Cerebellar nuclear complex (tissue), 1 donor: ENCODE measurements at places on chromosomes 3 and 15.

GRCh38 chr15:71219645-71220044 lies 104.4 kb downstream of the THSD4 start:
- no peak for DNase-seq

DNA sequence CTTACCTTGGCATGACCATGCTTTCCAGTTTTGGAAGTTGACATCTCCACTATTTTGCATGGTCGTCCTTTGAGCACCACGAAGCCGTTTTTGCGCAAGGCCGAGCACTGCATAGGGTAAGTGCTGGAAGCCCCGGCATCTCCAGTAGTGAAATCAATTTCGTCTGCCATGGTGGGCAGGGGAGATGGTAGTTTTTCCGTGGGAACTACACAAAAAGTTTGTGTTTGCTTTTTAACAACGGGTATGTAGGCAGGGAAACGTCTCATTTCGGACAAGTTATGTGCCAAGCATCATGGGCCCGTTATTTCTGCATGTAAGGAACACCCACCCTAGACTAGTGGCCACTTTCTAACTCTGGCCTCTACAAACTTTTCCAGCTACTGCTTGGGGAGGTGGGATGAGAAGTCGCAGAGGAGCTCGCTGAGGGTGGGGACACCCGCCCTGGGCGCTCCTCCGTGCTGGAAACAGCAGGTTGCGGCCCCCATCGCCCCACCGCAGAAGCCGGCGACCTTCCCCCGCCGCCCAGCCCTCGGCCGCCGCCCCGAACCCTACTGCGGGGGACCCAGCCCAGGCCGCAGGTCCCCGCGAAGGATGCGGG lies 701 bp downstream of the EIF5A2 start:
- DNase-seq = no peak

GRCh38 chr3:49007068-49007770 lies at the start of gene WDR6:
TSS of gene WDR6 (plus strand) at chr3:49007391. CDS start at chr3:49007432, 41 bp downstream.
- DNase-seq = peak; percentile 91

DNA sequence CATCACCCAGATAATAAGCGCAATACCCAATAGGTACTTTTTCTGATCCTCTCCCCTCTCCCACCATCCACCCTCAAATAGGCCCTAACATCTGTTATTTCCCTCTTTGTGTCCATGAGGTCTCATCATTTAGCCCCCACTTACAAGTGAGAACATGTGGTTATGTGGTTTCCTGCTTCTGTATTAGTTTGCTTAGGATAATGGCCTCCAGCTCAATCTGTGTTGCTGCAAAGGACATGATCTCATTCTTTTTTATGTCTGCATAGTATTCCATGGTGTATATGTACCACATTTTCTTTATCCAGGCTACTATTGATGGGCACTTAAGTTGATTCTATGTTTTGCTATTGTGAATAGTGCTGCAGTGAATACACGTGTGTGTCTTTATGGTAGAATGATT lies 165.4 kb downstream of the MBNL1 start:
- DNase-seq = no peak
